Stimulated activated CD8-positive, alpha-beta memory T cell treated with anti-CD3 and anti-CD28 coated beads, Interleukin-2, amount 100 ng/mL, for 1 hour (primary cell): ENCODE measurements at places on chromosomes 5 and 9.

GRCh38 chr9:85430659-85431338 is 311.0 kb downstream of the AGTPBP1 start:
- DNase-seq: no peak

- DNase-seq: no peak
Observed at GRCh38 chr5:15834596-15835245, 334.7 kb downstream of the FBXL7 start.

DNA sequence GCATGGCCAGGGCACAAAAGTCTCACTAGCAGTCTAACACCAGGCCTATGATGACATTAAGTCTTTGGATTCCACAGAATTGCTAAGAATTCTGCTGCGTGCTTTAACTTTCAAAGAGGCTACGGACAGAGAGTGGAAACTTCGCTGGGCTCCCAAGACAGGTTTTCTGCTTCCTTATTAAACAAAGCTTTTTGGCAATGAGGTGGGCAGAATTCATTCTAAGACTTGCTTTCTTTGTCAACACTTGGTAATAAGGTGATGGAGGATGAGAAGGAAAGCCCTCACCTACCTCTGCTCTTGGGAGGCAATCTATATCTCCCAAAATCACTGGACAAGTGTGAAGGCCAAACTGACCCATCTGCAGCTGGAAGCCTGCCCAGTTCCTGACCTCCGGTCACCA is 231.9 kb downstream of the ATPSCKMT start:
- no peak for DNase-seq

- no peak for DNase-seq
Observed at GRCh38 chr9:99118782-99119466, 14.0 kb downstream of the TGFBR1 start.

DNA sequence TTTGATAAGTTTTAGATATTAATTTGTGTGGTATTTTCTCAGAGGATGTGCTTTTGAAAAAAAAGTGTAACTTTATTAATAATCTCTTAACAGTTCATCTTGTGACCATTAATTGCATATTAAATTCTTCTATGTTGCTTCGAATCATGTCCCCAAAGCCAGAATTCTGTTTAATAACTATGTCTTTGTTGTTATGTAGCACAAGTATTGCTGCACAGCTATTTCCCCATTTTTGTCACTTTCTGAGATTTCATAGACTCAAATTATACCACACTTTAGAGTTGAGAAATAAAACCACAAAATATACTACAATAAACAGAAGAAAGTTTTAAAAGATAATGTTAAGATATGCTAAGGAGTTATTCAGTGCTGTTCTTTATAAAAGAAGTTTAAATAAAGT is 2.8 kb downstream of the MEF2C start:
- no peak for DNase-seq

GRCh38 chr9:37121881-37122280 is 1.5 kb downstream of the ZCCHC7 start:
- no peak for DNase-seq

DNA sequence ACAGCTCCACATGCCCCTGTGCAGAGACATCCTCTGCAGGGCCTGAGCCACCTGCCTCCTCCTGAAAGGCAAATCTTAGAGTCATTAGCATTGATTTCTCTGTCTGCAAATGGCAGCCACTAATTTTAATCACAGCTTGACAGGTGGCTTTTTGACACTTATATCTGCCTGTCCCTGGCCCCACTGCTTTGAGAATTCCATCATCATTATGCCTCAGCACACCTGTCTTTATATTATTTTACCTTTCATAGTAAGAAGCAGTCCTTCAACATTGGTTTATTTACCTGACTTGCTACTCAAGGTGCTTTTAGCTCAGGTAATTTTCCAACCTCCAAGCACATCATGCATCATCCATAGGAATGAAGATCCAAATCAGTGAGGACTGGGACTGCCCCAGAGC is 451.3 kb downstream of the MTRR start:
- no peak for DNase-seq

DNA sequence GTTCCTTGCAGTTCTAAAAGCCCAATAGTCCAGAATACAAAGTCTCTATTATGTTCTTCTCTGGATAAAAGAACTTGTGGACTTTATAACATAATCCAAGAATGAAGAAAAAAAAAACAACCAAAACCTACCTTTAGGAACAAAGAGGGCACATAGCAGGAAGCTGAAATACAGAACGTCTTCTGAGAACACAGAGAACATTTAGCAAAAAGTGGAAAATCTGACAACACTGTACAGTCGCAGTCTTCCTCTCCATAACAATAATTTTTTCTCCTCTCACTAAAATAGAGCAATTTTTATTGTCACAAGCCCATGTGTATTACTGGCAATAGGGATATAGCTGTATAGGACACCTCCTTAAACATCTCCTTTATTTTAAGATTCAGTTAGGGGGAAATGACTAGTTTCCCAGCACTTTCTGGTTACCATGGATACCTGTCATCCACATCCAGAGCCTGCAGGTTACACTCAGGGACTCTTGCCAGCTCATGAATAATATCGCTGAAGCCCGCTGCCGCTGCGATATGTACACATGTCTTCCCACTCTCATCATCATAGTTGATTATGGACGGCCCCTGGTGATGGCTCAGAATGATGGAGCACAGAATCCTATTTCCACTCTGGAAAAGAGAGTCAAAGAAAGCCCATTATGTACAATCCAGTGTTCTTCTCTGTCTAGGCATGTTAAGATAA is 106.5 kb downstream of the ANKRD55 start:
- DNase-seq: no peak

- DNase-seq: no peak
Observed at GRCh38 chr5:147482706-147483180, 27.1 kb downstream of the DPYSL3 start.

GRCh38 chr5:54514291-54514690 is 3.3 kb upstream of the SNX18 start:
- DNase-seq: no peak

DNA sequence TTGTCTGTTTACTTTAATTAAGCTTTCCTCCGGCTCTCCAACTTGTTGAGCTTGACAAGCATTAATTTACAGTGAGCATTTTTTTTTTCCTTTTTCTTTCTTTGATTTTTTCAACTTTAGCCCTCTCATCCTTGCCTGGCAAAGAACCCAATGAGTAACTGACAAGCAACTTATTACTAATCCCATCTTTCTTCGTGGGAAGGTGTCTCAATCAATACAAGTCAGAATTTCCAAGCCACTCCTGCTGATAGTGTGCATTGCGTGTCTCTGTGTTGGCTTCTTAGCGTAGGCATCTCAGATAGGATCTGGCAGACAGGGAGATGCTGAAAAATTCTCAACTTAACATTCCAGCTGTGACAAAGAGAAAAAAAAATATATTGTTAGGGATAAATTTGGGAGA is 527.7 kb upstream of the WWC1 start:
- DNase-seq: no peak

DNA sequence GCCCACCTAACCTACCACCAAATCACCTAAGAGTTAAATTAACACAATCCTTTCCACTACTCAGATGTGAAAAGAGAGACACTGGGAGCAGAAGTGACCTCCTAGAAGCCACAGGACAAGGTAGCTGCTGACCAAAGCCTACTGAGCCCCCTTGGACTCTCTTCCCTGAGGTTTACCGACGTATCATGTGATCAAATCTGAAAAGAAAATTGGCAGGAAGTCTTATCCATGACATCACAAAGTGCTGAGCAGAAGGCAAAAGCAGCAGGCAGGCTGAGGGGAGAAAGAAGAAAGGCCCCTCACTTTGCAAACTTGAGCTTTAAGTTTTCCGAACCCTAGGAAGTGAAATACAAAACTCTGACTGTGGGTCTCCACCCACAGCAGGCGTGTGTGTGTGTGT is 11.1 kb downstream of the PRELID2 start:
- DNase-seq: no peak

- DNase-seq: no peak
Observed at GRCh38 chr9:2018162-2018643, 3.1 kb downstream of the SMARCA2 start.

- DNase-seq: no peak
Observed at GRCh38 chr9:130345897-130346385, 80.4 kb downstream of the HMCN2 start.

DNA sequence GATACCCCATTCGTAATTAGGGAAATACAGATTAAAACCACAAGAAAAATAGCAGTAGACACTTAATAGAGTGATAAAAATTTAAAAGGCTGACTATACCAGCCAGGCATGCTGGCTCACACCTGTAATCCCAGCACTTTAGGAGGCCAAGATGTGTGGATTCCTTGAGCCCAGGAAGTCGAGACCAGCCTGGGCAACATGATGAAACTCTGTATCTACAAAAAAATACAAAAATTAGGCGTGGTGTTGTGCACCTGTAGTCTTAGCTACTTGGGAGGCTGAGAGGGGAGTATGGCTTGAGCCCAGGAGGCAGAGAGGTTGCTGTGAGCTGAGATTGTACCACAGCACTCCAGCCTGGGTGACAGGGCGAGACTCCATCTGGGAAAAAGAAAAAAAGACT is 72.0 kb downstream of the FCHO2 start:
- DNase-seq: no peak

- DNase-seq: no peak
Observed at GRCh38 chr5:179919487-179920060, 11.9 kb upstream of the TBC1D9B start.

- DNase-seq: no peak
Observed at GRCh38 chr5:110718311-110718710, 8.2 kb downstream of the TMEM232 start.

DNA sequence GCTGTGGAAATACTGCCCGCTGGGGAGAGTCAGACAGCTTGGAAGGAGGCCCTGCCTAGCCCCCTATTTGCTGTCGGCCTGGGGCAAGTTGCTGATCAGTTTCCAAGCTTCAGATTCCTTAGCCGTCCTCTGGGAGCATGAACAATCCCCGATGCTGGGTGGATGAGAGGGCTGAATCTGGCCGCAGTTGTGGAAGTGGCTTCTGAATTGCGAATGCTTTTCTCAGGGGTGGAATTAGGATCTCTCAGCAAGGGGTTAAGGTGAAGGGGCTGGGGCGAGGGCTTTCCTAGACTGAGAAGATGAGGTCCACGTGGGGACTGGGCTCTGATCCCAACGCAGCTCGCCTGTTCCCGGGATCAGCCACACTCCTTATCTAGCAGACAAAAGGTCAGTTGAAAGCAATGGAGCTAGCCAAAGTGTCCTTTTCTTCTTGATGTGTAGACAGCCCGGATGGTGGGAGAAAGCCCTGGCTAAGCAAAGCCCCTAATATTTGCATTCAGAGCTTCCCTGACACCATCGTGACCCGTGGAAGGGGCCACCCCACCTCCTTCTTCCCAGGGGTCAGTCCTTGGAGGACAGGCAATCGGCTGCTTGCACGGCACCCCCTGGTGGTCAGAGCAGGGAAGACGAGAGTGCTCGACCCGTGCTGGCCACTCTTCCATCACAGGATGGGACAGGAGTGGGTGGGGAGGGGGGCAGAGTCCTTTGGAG is 54.9 kb downstream of the COL15A1 start:
- no peak for DNase-seq

GRCh38 chr9:93965830-93966577 is 10.8 kb upstream of the BARX1 start:
- DNase-seq: no peak

- no peak for DNase-seq
Observed at GRCh38 chr5:172931001-172931536, 28.2 kb upstream of the RPL26L1 start.

GRCh38 chr5:78527054-78527859 is 121.3 kb downstream of the LHFPL2 start:
- DNase-seq: no peak

DNA sequence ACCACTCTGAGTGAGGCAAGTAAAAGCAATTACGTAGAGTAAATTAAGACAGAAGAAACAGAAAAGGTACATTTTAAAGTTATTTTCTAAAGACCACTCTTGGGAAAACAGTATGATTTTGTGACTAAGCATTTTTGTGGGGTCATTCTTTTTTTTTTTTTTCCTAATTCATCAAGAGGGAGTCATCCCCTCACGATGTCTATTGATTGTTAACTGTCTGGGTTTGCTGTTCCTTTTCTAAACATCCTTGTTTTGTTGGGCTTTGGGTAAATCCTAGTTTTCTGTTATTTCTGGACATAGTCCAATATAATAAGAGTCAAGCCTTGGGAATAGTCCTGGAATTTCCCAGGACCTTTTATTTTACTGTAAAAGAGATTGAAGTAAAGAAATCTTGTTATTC is 63.8 kb downstream of the ANKRD55 start:
- no peak for DNase-seq
